Naive thymus-derived CD4-positive, alpha-beta T cell (primary cell): ENCODE measurements at places on chromosomes 2 and 18. TPM values are rescaled to one million over a fixed set of nuclear protein-coding genes. Genes with fewer than 3 reads are reported as not detected.

DNA sequence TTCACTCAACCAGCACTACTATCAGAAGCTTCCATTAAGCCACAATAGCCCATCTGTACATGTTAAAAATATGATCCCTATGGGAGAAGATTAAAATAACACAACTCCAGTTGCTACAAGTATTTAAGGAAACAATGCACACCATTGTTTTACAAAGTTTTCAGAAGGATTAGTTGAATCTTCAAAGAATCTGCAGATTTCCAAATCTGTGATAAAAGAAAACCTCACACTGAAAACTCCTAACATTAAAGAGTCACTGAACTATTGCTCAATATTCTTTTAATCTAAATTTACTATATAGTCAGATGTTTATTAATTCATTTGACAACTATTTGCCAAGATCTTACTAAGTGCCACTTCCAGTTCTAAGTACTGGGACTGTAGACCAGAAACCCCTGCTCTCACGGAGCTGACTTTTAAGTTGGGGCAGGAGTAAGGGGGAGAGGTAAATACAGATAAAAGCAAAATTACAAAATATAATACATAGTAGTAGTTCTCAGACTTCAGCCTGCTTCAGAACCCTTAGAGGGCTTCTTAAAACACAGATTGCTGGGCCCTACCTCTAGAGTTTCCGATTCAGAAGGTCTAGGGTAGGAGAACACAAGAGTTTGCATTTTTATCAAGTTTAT, 94.4 kb downstream of the STK39 start:
- no peak overlapping the region for H3K27ac ChIP-seq
- no peak for DNase-seq
- H3K36me3 ChIP-seq: no peaks in the 10 kb centered on the region
- H3K27me3 ChIP-seq: no peaks in the 10 kb centered on the region
- no peaks in the 10 kb centered on the region for H3K4me1 ChIP-seq

DNA sequence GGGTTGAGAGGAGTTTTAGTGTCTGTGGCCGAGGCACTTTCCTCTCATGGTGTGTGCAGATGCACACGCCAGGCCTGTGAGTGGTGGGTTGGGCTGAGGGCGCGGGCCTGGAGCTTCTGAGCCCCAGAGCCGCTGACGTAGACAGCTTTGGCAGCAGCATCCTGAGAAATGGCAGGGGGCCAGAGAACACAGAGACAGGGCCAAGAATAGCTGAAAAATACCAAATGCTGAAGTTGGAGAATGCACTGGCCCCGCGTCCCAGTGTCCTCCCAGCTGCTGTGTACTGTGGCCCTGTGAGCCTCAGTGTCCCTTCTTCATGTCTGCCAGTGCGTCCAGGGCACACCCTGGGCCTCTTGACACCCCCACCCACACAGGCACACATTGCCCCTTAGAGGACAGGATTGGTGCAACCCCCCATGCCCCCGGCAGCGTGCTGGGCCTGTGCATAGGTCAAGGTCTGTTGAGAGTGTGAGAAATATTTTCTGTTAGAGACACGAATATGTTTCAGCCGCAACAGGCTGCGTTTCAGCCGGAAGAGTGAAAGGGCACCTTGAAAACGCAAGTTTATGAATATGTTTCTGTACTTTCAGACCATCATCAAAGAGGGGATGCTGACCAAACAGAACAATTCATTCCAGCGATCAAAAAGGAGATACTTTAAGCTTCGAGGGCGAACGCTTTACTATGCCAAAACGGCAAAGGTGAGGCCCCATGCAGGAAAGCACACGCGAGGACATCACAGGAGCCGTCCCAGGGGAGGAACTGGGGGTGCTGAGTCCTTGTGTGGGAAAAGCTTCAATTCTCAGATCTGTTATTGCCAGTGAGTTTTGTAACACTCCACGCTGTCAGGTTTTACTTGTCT, 33.6 kb downstream of the DGKD start:
- DNase-seq: no peak
- no peaks in the 10 kb centered on the region for H3K27me3 ChIP-seq
- no peak overlapping the region for H3K4me3 ChIP-seq
- no peak overlapping the region for H3K27ac ChIP-seq
- H3K4me1 ChIP-seq: peaks cover 47% of the 10 kb centered on the region

DNA sequence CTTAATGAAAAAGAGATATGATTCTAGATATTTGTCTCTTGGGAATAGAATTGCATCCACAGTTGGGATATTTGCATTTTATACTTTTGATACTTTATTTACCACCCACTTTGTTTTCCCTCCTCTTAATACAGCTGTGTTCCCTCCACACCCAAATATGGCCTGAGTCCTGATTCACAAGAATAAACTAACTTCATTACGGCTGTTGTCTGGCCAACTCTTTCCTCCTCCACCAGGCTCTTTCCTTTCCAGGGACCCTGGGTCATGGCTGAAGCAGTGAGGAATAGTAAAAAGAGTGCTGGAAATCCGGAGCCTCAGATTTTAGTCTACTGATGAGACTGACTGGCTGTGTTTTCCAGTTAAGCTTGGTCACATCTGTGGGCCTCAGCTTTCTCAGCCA, 48.4 kb upstream of the STAM2 start:
- DNase-seq: no peak
- H3K4me3 ChIP-seq: no peak overlapping the region
- no peaks in the 10 kb centered on the region for H3K4me1 ChIP-seq
- no peak overlapping the region for H3K27ac ChIP-seq
- H3K27me3 ChIP-seq: no peaks in the 10 kb centered on the region
- H3K36me3 ChIP-seq: no peaks in the 10 kb centered on the region

GRCh38 chr2:76763276-76763675, 758.9 kb downstream of the LRRTM4 start:
- no peaks in the 10 kb centered on the region for H3K36me3 ChIP-seq
- no peak for DNase-seq
- no peak overlapping the region for H3K27ac ChIP-seq
- no peaks in the 10 kb centered on the region for H3K4me1 ChIP-seq

DNA sequence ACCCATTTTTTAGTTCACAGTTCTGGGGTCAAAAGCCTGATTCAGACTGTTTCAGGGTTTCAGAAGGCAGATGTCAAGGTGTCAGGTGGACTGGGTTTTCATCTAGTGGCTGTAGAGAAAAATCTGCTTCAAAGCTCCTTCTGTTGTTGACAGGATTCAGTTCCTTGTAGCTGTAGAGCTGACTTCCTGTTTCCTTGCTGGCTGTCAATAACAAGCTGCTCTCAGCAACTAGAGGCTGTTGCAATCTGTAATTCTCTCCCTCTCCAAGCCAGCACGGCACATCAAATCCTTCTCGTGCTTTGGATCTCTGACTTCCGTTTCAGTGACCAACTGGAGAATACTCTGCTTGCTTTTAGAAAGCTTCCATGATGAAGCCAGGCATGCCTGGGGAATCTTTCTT, 179.4 kb downstream of the DOK6 start:
- H3K27ac ChIP-seq: no peak overlapping the region
- peak; percentile 13 for DNase-seq
- H3K4me1 ChIP-seq: no peaks in the 10 kb centered on the region
- peak overlapping the region; percentile 21 for H3K4me3 ChIP-seq
- no peaks in the 10 kb centered on the region for H3K27me3 ChIP-seq

DNA sequence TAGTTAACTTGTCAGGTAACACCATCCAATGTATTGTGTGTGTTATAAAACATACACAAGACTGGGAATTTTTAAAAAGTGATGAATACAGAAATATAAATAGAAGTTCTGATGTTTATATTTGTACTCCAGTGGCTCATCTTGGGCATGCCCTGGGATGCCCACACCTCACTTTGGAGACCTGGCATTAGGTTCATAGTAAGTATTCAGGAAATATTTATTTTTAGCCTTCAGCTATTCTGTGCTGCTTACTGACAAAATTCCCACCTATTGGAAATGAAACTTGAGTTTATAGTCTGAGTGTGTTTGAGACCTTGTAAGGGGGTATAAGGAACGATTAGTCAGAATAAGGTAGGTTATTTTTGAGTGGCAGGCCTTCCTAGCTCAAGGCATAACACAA, 67.5 kb downstream of the MYO1B start:
- no peak overlapping the region for H3K4me3 ChIP-seq
- H3K27me3 ChIP-seq: no peaks in the 10 kb centered on the region
- no peak overlapping the region for H3K27ac ChIP-seq
- H3K4me1 ChIP-seq: no peaks in the 10 kb centered on the region

DNA sequence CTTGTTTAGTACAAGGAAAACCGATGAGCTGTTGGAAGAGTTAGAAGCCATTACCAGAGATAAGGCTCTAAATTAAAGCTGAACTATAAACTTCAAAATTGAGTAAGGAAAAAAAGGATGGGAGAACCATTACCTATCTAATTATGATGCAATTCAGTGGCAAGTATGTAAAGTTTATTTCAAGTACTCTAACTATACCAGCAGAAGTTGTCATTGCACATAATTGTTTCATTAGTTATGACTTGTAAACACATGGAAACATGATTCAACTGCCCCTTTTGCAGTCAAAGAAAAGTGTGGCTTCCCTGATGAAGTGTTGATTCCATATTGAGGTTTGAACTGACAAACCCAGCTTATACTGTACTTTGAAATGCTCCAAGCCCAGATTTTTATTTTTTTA, 324.1 kb upstream of the KCNJ3 start:
- no peak overlapping the region for H3K27ac ChIP-seq
- no peaks in the 10 kb centered on the region for H3K27me3 ChIP-seq
- H3K4me3 ChIP-seq: no peak overlapping the region
- no peaks in the 10 kb centered on the region for H3K36me3 ChIP-seq

DNA sequence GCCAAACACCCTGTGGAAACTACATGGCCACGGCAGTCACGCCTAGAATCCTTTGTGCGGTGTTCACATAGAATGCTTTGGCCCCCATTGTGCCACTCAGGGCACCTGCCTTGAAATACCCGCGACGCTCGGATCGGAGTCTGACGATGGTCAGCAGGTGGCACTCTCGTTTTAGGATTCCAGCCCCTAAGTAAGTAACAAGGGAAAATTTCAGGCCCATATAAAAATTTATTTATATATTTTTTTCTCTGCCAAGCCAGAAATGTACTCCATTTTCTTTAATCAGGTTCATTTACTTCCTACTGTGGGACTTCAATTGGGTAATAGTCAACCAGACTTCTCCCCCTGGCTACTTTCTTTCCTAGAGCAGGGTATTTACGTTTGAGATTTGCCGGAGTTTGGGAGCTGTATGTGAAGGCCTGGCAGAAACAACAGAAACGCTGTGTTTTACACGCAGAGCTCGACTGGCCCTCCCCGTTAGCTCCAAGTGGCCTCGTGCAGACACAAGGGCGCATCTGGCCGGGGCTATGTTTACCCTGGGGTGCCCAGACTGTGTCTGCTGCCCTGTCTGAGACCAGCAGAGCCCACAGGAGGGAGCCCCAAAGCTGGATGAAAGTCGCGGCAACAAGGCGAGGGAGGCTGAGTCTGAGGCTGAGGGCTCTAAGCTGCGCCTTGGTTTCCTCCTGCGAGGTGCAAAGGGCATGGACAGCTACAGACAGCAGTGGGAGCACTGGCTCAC, 41.6 kb downstream of the LRRC30 start:
- H3K27me3 ChIP-seq: no peaks in the 10 kb centered on the region
- no peak for DNase-seq
- no peak overlapping the region for H3K4me3 ChIP-seq
- no peak overlapping the region for H3K27ac ChIP-seq
- no peaks in the 10 kb centered on the region for H3K36me3 ChIP-seq
- no peaks in the 10 kb centered on the region for H3K4me1 ChIP-seq

- peaks cover 10% of the 10 kb centered on the region for H3K36me3 ChIP-seq
- H3K27me3 ChIP-seq: no peaks in the 10 kb centered on the region
- no peak overlapping the region for H3K27ac ChIP-seq
- no peak overlapping the region for H3K4me3 ChIP-seq
These were observed 32.3 kb downstream of the DNMT3A start for GRCh38 chr2:25309402-25309801.

DNA sequence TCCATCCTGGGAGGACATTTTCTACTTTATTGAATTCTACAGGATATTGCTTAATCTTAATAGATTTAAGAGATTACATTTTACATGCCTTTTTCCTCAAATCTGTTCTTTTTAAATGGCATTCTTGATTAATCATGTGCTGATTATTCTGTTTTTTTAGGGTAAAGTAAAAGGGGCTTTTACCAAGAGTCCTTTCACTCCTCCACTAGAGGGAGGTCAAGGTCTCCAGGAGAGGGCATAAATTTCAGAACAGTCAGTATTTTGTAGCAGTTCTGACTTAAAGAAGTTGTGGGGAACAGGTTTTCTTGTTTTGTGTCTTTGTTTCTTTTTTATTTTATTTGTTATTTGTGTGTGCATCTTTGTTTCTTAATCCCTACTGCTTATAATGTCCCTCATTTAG, 25.4 kb downstream of the WDR75 start:
- H3K4me1 ChIP-seq: no peaks in the 10 kb centered on the region
- no peaks in the 10 kb centered on the region for H3K27me3 ChIP-seq
- no peak for DNase-seq
- H3K27ac ChIP-seq: no peak overlapping the region
- H3K36me3 ChIP-seq: peaks cover 30% of the 10 kb centered on the region
- no peak overlapping the region for H3K4me3 ChIP-seq

- peak overlapping the region; percentile 90 for H3K27ac ChIP-seq
- H3K4me3 ChIP-seq: peak overlapping the region; percentile 96
- peaks cover 20% of the 10 kb centered on the region for H3K4me1 ChIP-seq
- H3K27me3 ChIP-seq: no peaks in the 10 kb centered on the region
- no peak for DNase-seq
These were observed 1.3 kb downstream of the RAB10 start for GRCh38 chr2:26035090-26035743.

- H3K27me3 ChIP-seq: no peaks in the 10 kb centered on the region
- no peaks in the 10 kb centered on the region for H3K4me1 ChIP-seq
- H3K36me3 ChIP-seq: no peaks in the 10 kb centered on the region
These were observed 58.6 kb downstream of the ALMS1 start for GRCh38 chr2:73444202-73444601.

- no peaks in the 10 kb centered on the region for H3K4me1 ChIP-seq
- H3K4me3 ChIP-seq: no peak overlapping the region
- H3K27ac ChIP-seq: no peak overlapping the region
- DNase-seq: no peak
- no peaks in the 10 kb centered on the region for H3K36me3 ChIP-seq
These were observed 36.0 kb downstream of the KIF1A start for GRCh38 chr2:240783819-240784621.

The CD207 gene
- not detected for total RNA-seq

The CFC1 gene
- total RNA-seq: not detected

The GPC1 gene
- 0.90 TPM for total RNA-seq

The CARF gene
- total RNA-seq: 14.6 TPM

The MLPH gene
- not detected for total RNA-seq

The FAM237A gene
- not detected for total RNA-seq

The CHRND gene
- not detected in 2 replicates for total RNA-seq

The FLACC1 gene
- total RNA-seq: 6.2 TPM

The VWA3B gene
- not detected for total RNA-seq

The SPAST gene
- total RNA-seq: 20.3 TPM
